ENCODE measurements at places on chromosomes 5 and 9.

GRCh38 chr9:12759761-12760160 lies 15.1 kb upstream of the LURAP1L start:
- DNase-seq: no peak

DNA sequence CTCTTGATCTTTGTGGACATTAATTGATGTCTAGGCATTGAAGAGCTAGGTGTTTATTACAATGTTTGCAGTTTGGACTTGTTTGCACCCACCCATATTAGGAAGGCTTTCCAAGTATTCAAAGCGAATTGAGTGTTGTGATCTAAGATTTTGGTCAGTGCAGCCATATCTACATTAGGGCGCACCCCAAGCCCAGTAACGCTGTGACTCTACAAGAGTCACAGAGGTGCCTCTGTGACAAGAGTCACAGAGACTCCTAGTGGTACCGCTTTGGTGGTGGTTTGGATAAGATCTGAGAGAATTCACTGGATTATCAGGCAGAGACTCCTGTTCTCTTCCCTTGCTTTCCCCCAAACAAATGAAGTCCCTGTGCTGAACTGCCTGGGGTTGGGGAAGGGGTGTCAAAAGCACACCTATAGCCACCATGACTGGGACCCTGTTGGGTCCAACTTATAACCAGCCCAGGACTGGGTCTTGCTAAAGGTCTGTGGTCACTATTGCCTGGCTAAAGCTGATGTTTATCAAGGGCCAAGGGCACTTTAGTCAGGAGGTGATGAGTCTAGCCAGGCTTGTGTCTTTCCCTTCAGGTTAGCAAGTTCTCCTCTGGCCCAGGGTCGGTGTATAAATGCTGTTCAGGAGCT lies 114.1 kb upstream of the RIOK2 start:
- no peak for DNase-seq

DNA sequence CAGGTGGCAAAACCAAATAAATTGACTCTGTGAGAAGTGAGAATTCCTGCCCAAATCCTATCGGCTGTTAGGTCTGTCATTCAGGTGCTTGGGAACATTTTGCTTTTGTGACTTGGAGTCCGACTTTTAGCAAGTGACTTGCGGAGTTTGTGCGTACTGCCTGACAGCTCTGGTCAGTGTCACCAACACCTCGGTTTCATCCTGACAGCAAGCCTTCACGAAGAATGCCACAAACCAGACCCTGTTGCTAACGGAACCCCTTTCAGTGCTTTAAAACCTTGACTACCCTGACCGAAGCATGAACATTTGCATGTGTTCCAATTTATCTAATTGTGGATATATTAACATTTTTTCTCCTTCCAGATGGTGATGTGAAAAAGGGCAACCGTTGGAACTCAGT lies 26.5 kb downstream of the LIX1 start:
- DNase-seq: no peak

- DNase-seq: no peak
Observed at GRCh38 chr5:10601246-10602030, 37.6 kb downstream of the ANKRD33B start.

- DNase-seq: no peak
Observed at GRCh38 chr5:149471406-149472183, 79.6 kb downstream of the CSNK1A1 start.

DNA sequence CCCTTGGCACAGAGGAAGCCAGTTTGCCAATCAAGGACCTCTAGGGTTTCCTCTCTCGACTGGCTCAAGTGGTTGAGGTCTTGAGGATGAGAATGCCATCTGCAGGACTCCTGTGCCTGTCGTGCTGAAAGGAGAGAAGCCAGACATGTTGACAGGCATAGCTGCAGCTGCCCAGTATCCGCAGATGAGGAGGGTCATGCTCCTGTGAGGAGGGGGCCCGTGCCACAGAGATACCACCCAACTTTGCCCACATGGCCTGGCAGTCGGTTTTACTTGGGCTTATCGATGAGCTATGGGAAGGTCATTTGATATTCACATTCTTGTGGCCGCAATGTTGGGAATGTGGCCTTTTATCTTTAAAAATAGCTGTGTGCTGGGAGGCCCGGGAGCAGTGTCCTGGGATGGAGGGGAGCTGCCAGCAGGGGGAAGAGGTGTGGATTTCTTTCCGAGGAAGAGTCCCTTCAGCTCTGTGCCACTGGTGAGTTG lies 17.4 kb downstream of the FRMPD1 start:
- DNase-seq: no peak

GRCh38 chr9:131627648-131628458 lies 82.5 kb downstream of the PRRT1B start:
- DNase-seq: peak; percentile 47

- no peak for DNase-seq
Observed at GRCh38 chr5:17216974-17217492, 398 bp upstream of the BASP1 start.

DNA sequence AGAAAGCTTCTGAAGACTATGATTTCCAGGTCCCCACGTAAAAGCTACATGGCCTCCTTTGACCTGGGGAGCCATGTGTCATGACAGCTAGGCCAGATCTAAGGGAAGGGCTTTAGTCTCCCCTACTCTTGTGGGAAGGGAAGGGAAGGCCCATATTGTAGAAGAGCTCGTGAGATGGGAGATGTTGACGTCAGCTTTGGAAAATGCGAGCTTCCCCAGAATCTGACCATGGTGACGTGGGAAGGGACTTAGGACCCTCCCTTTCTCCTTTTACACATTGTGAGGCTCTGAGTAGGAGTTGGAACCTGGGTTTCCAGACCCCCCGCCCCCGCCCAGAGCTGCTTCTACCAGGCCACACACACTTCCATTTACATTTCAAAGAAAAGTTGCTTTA lies 165.5 kb downstream of the SYK start:
- no peak for DNase-seq

GRCh38 chr9:91795598-91796241 lies 154.3 kb downstream of the ROR2 start:
- DNase-seq: no peak

- DNase-seq: no peak
Observed at GRCh38 chr9:136751244-136751643, 2.9 kb upstream of the LCN6 start.

GRCh38 chr9:78573205-78573604 lies 276.3 kb downstream of the PSAT1 start:
- DNase-seq: no peak

DNA sequence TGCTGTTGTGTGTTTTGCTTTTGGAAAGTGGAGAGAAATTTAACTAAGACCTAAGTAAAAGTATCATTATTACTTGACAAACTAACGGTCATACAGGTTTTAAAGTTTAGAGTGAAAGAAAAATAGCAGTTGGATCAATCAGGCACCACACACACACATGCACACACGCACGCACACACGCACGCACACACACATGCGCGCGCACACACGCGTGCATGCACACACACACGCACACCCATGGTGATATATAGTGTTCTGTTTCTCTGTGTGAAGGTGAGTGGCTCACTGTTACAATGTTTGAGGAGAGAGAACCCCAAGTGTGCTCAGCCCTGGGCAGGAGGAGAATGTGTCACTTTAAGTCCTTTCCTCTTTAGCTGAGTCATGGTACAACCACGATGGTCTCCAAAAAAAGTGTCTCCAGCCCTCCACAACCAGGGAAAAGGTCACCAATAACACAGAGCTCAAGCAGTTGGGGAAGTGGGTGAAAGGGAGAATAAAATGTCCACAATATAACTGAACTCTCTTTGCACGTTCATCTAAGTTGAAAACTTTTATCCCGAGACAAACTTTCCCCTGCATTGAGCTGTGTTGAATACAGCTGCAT lies 3.2 kb downstream of the ZNF366 start:
- DNase-seq: no peak

GRCh38 chr9:126788634-126789349 lies 16.0 kb upstream of the ZBTB43 start:
- no peak for DNase-seq

DNA sequence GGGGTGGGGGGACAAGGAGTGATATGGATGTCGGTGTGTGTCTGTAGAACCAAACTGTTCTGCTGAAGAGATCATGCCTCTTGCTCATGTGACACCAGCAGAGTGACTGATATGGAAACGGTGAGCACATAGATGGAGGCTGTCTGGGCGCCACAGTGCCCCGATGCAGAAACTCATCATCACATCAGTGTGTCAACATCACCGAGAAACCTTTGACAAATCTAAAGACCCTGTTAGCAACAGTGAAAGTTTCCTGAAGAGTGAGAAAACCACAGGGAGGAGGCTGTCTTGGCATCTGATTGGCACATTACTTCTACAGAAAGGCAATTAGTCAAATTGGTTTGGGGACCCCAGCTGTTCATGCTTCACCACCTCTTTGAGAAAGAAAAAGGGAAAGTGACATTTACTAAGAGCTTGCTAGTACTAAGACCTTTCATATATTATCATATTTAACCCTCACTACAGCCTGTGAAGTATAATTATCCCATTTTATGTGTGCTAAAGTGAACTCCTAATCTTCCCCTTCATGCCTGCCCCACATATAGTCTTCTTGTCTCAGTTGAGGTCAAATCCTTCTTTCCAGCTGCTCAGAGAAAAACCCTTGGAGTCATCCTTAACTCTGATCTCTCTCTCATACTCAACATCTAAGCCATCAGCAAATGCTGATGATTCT lies 25.6 kb downstream of the CSF2 start:
- no peak for DNase-seq

DNA sequence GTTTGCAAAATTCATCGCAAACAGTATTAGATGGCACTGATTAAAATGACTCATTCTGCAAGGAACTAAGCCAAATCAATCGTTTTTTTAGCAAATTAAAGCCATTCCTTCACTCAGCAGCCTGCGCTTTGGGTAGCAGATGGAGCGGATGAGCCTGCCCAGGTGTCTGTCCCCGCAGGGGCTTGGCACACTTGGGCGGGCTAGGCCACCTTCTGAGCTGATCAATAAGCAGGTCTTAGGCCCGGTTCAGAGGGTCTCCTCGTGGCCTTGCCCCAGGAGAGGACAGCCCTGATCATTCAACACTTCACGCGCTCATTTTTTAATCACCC lies 78.0 kb upstream of the FCN1 start:
- DNase-seq: no peak

- DNase-seq: no peak
Observed at GRCh38 chr5:126373375-126374108, 49.7 kb upstream of the GRAMD2B start.

- no peak for DNase-seq
Observed at GRCh38 chr9:4573176-4573575, 82.9 kb downstream of the SLC1A1 start.

GRCh38 chr9:131543141-131543540 lies 2.2 kb upstream of the PRRT1B start:
- DNase-seq: no peak

- no peak for DNase-seq
Observed at GRCh38 chr9:36315283-36315682, 57.0 kb upstream of the GNE start.

- DNase-seq: no peak
Observed at GRCh38 chr9:110257097-110257841, 962 bp upstream of the TXN start.

GRCh38 chr9:1530696-1531095 lies 480.5 kb downstream of the DMRT2 start:
- no peak for DNase-seq

GRCh38 chr9:118992813-118993794 lies 376.1 kb downstream of the BRINP1 start:
- DNase-seq: no peak

DNA sequence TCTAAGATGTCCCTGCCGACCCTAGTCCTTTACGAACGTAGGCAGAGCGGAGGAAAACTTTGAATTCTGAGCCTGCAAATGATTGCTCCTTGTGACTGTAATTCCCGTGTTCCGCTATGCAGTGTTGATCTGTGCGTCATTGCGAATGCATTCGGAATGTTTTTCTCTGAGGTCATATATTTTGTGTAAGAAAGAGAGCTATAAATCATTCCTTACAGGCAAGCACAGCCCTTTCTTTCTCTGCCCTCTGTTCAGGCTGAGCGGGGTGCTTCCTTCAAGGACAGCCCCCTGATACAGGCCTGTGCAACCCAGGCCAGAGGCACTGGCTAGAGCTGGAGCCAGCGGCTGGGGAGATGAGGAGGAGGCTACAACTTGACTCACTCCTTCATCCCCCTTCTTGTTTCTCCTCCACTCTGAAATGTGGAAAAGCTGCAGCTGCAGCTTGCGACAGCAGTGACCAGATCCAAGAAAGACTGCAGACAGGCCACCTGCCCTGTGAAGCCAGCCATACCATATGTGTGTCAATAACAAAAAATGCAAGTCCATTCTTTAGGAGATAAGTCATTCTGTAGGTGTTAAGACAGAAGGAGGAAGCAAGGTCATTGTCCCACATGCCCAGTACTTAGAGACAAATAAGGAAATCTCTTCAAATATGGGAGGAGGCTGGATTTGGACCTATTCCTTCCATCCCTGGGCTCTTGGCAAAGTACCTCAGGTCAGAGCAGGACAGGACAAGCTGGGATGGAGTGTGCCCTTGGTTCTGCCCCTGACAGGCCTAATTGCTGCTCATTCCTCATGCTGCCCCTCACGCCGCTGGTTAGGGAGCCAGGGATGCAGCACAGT lies 345.7 kb upstream of the WWC1 start:
- no peak for DNase-seq

- no peak for DNase-seq
Observed at GRCh38 chr5:35248843-35249780, 18.8 kb upstream of the PRLR start.

- no peak for DNase-seq
Observed at GRCh38 chr5:160290751-160291150, 21.6 kb downstream of the CCNJL start.

DNA sequence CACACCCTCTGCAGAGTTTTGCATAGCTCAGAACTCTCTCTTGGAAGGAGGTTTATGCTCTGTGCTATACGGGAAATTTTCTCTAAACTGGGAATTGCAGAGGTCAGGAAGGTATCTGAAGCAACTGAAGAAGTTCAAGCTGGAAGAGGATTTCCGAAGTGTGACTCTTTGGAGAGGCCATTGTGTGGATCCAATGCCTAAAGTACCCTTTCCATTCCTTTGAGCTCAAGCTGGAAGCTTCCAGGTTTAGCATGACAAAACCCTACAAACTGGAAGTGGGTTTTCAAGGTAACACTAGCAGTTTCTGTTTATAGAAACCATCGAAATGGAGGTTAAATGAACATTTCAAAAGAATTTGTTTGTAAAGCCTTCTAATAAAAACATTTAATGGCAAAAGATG lies 187.1 kb downstream of the CFAP90 start:
- DNase-seq: no peak

DNA sequence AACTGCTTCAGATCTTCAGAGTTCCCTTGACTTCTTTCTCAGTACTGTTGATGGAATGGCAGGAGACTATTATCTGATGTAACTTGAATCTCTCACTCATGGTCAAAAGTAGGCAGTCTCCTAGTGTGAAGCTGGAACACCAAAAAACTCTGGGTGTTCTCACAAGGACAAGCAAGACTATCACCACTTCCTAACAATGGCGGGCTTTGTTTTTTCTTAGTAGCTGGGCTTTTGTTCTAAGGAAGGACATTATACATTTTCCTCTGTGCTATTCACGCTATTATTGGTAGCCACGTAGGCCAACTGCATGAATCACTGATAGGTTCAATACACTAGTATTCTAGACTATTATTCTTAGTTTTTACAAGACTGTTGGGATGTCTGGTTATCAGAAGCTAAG lies 67.7 kb upstream of the ATG10 start:
- DNase-seq: no peak

- DNase-seq: no peak
Observed at GRCh38 chr5:107254214-107254901, 416.4 kb downstream of the EFNA5 start.

- DNase-seq: no peak
Observed at GRCh38 chr9:80649496-80649895, 1039.9 kb downstream of the TLE1 start.

- DNase-seq: no peak
Observed at GRCh38 chr5:36570301-36571095, 35.9 kb upstream of the SLC1A3 start.
